ENCODE measurements at places on chromosomes 11 and 22.

- DNase-seq: no peak
Observed at GRCh38 chr11:74007691-74008372, 1.1 kb downstream of the UCP3 start.

DNA sequence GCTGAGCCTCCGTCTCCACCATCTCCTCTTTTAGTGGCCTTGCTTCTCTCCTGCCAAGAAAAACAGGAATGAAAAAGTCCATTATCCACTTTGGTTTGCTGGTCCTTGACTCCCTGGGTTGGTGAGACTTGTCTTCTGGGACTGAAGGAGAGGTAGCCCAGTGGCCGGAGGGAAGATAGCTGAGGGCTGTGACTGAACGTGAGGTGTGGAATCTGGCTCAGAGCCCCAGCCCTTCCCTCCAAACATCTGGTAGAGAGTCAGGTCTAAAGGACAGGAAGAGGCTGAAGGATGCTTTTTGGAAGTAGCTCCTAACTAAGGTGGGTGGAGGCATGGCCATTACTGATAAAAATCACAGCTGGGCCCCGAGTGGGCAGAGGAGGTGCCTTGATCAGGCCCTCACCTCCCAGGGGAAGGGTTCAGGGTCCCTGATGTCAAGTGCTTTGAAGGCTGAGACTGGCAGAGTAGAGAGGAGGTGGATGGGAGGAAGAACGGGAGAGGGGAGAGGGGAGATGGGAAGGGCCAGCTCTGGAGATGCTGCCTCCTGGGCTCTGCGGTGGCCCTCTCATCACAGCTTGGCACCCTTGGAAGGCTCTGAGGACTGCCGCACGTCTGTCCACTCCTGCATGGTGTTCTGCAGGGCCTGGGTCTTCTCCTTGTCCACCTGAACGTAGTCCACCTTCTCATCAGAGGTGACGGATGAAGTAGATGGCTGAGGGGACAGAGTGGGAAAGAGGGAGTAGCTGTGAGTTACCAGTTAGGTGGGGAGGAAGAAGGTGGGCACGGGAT, 30.2 kb downstream of the USP35 start:
- DNase-seq: no peak

GRCh38 chr11:109697140-109697843, 275.3 kb downstream of the C11orf87 start:
- peak; percentile 37 for DNase-seq

DNA sequence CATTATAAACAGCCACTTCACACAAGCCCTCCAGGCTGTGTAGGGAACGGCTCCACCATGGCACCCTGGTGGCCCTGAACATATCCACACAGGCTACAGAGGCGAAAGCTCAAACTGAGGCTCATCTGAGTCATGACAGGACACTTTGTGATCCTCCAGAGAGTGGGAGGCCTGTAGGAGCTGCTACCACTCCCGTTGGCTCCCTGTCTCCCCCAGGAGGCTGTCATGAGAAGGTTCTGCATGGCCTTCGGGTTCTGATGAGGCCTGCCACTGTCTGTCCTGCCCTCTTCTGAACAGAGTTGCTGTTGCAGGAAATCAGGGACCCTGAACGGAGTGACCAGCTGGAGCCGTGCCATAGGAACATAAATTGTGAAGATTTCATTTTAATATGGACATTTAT, 23.8 kb upstream of the ALDH3B2 start:
- DNase-seq: peak; percentile 33

DNA sequence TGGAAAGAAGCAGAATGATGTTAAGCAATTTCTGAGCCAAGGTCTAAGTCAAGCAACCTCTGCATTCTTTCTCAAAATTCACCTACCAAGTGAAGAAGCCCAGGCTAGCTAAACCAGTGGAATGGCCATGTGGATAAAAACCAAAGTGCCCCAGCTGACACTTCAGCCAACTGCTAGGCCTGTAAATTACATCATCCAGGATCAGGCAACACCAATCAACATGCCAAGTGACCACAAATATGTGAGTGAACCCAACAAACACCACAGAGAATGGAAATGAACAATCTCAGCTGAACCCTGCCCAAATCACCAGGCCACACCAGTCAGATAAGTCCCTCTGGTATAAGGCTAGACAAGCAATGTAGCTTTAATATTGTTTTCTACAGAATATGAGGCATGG, 25.1 kb upstream of the FJX1 start:
- peak; percentile 92 for DNase-seq
